ENCODE measurements at places on chromosomes 3 and 15.

DNA sequence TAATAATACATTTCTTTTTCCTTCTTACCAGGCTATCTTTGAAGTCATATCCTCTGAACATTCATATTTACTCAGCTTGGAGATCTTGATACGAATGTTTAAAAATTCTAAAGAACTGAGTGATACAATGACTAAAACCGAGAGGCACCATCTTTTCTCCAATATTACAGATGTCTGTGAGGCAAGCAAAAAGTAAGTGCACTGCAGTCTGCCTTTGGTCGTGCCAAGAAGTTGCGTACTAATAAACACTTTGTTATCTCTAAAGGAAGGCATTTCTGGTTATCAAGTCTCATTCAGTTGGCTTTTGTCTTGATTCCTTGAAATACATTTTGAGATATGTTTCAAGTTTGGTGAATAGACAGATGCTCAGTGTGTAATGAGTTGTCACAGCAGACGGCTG is 31.6 kb downstream of the ARHGEF26 start:
- no peak overlapping the region for H3K4me3 ChIP-seq
- H3K36me3 ChIP-seq = peaks cover 4% of the 10 kb centered on the region
- H3K27ac ChIP-seq = no peak overlapping the region
- H3K4me1 ChIP-seq = no peaks in the 10 kb centered on the region

DNA sequence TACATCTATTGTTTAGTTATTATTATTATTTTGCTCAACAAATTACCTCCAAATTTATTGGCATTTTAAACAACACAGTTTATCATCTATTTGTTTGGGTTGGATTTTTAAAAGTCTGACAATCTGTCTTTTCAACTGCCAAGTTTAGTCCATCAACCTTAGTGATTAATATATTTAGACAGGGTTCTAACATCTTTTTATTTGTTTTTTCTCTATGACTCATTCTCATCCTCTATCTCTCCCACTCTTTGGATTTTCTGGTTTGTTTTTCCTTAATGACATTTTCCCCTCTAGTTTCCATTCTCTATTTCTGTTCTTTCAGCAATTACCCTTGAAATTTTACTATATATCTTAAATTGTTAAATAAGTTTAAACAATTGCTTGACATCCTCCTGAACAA is 41.9 kb downstream of the EMC4 start:
- no peak for DNase-seq
- peaks cover under 1% of the 10 kb centered on the region for H3K4me1 ChIP-seq
- H3K4me3 ChIP-seq = no peak overlapping the region
- H3K36me3 ChIP-seq = peaks cover 5% of the 10 kb centered on the region

DNA sequence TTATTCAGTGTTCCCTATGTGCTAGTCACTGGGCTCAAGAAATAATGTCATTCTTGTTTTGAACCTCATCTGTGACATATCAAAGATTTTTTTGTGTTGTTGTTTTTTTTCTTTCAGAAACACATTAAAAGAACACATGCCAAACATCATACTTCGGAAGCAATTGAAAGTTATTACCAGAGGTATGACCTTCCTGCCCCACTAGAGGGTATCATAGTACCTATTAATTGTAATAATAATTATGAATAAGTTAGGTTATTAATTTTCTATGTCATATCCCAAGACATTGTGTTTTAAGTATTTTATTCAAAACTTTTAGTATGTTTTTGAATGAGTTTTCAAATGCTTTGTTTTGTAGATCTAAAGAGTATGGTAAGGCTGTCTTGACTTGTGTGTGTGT is 65.7 kb downstream of the CDIN1 start:
- H3K36me3 ChIP-seq = no peaks in the 10 kb centered on the region
- DNase-seq = no peak
- H3K4me3 ChIP-seq = no peak overlapping the region
- H3K27me3 ChIP-seq = no peaks in the 10 kb centered on the region
- no peak overlapping the region for H3K27ac ChIP-seq
- H3K4me1 ChIP-seq = no peaks in the 10 kb centered on the region

DNA sequence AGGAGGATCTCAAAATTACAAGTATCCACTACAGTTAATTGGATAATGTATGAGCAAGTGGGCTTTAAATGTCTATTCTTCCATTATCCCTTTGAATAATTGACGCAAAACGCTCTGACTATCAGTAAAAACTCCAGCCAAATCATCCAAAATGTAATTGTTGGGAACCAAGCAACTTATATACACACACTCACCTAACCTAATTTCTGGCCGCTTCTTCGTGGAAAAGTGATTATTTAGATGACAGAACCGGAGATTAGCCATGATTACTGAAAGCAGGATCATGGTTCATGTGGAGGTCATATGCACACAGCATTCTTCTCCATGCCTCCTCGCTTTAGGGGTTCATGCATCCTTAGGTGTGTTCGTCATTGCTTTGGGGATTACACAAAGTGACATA is 992.4 kb downstream of the NAALADL2 start:
- H3K27me3 ChIP-seq = no peaks in the 10 kb centered on the region
- H3K27ac ChIP-seq = no peak overlapping the region
- H3K4me1 ChIP-seq = no peaks in the 10 kb centered on the region
- no peak for DNase-seq

DNA sequence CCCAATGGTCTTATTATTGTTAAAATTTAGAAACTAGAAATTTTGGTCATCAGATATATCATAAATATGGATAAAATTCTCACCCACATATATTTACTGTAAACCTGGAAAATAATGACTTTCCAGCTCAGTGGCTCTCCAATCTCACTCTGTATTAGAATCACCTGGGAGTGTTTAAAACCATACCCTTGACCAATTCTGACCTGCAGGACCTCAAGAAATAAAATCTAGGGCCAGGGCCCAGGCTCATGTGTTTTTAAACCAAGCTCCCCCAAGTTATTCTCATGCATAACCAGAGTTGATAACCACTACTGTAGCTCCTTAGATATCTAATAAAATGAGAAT is 372.1 kb downstream of the SHQ1 start:
- H3K4me3 ChIP-seq = no peak overlapping the region
- DNase-seq = no peak
- H3K27me3 ChIP-seq = no peaks in the 10 kb centered on the region
- H3K36me3 ChIP-seq = no peaks in the 10 kb centered on the region
- no peaks in the 10 kb centered on the region for H3K4me1 ChIP-seq
- no peak overlapping the region for H3K27ac ChIP-seq

GRCh38 chr15:97708252-97708651 is 252.3 kb upstream of the ARRDC4 start:
- no peaks in the 10 kb centered on the region for H3K36me3 ChIP-seq

GRCh38 chr3:40691452-40691861 is 166.7 kb downstream of the ZNF621 start:
- no peak overlapping the region for H3K4me3 ChIP-seq
- peaks cover 25% of the 10 kb centered on the region for H3K4me1 ChIP-seq
- H3K27me3 ChIP-seq = no peaks in the 10 kb centered on the region
- H3K27ac ChIP-seq = peak overlapping the region; percentile 70
- DNase-seq = no peak

DNA sequence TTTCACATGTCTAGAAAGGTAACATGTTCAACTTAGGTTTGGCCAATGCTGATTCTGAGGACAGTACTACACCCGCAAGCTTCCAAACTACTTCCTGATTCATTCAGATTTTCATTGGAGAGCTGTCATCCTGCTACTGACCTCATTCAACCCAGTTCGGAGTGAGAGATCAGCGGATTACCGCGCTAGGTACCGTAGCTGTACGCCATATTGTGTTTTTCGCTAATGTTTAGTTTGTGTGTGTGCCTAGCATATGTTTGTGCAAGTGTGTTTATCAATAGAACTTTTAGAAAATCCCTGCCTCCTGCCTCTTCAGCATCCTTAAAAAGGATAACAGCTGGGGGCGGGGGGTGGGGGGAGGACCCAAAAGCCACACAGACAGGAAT is 1.1 kb downstream of the ZBTB20 start:
- peak overlapping the region; percentile 88 for H3K4me3 ChIP-seq
- DNase-seq = no peak
- H3K27me3 ChIP-seq = no peaks in the 10 kb centered on the region
- no peaks in the 10 kb centered on the region for H3K36me3 ChIP-seq

GRCh38 chr15:35529784-35530183 is 16.2 kb downstream of the DPH6 start:
- peaks cover 2% of the 10 kb centered on the region for H3K4me1 ChIP-seq
- no peak overlapping the region for H3K27ac ChIP-seq
- no peaks in the 10 kb centered on the region for H3K27me3 ChIP-seq
- no peak overlapping the region for H3K4me3 ChIP-seq
- DNase-seq = no peak

DNA sequence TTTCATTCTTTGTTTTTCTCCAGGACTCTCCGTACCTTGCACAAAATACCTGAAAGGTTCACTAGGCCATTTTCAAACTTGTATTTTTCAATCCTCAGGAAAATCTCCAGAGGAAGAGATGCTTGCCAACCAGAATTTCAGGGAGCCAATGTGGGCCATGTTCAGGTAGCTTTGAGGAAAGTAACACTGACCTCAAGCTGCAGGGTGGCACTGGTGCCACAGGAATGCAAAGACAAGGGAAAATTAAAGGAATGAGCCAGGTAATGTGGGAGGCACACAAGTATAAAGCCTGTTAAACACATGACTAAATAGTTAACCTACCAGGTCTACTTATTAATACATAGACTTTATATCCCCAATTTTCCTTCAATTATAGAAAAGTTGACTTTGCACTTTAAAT is 51.9 kb upstream of the GAP43 start:
- H3K4me1 ChIP-seq = no peaks in the 10 kb centered on the region
- no peaks in the 10 kb centered on the region for H3K36me3 ChIP-seq
- no peak overlapping the region for H3K27ac ChIP-seq
- DNase-seq = no peak

DNA sequence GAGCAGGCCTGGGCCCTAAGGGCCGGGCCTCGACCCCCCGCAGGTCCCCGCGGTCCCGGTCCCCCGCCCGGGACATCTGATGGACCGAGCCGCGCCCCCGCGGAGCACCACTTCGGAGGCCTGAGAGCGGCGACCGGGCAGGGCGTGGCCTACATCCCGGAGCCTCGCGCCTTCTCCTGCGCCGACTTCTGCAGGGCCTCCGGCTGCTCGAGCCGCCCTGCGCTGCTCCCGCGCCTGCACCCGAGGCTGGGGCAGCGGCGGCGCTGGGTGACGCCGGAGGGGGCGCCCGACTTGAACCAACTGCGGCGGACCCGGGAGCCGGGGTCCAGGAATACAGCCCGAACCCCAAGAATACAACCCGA is 14.9 kb upstream of the GP9 start:
- no peak overlapping the region for H3K27ac ChIP-seq
- DNase-seq = no peak
- H3K4me3 ChIP-seq = peak overlapping the region; percentile 56

- H3K4me1 ChIP-seq = no peaks in the 10 kb centered on the region
- H3K27me3 ChIP-seq = no peaks in the 10 kb centered on the region
- no peak overlapping the region for H3K4me3 ChIP-seq
- H3K27ac ChIP-seq = no peak overlapping the region
- H3K36me3 ChIP-seq = no peaks in the 10 kb centered on the region
- no peak for DNase-seq
Measured at GRCh38 chr3:69665026-69665737, 74.1 kb upstream of the MITF start.

- no peak overlapping the region for H3K27ac ChIP-seq
- H3K4me3 ChIP-seq = no peak overlapping the region
- DNase-seq = no peak
- no peaks in the 10 kb centered on the region for H3K36me3 ChIP-seq
- no peaks in the 10 kb centered on the region for H3K27me3 ChIP-seq
Measured at GRCh38 chr3:129238945-129239705, 10.3 kb upstream of the COPG1 start.

All from ascending aorta (tissue), 2 donors.